Non-pigmented ciliary epithelial cell (primary cell): ENCODE measurements at places on chromosomes 6 and 20.
A peak's percentile ranks its signal among the peaks of the same experiment; 100 is the strongest.

DNA sequence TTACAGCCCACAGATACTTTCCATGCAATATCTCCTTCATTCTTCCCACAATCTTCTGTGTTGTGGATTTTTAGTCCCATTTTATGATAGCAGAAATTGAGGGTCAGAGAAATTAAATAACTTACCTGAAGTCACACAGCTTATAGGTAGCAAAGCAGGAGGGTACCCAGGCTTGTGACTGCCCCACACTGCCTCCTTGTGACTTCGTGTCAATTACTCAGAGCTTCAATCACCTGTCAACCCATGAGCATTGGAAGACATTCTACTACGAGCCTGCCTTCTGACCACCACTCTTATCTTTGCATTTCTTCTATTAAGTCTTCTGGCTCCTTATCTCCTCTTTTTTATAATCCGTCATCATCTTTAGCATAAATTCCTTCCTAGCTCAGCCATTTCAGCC is 71.6 kb upstream of the NRSN1 start:
- DNase-seq = no peak

DNA sequence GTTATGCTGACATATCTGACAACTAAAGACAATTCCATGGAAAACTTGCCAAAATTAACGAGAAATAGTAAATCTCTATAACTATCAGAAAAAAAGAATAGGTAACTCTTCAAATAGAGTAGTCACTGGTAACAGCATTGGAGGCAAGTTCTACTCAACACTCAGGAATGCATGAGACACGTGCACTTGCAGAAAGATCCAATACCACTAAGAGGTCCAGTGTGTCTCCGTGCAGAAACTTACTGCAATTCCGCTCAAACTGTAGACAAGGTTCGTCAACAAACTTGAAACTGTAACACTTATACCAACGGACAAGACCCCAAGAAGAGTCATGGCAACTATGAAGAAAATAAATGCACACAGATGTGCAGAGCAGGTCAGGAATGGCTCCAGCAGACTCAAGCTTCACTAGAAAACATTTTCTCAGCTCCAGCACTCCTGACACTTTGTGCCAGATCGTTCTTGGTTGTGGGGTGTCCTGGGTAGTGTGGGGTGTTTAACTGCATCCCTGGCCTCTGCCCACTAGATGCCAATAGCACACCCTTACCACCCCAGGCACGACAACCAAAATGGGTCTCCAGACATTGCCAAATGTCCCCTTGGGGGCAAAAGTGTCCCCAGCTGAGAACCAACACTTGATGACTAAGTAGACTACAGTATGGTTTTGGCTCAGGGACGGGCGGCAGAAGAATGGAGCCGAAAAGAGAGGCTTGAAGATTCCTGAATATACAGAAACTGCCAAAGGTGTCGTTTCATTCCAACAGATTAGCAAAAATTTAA is 134.8 kb downstream of the DTNBP1 start:
- DNase-seq = no peak

DNA sequence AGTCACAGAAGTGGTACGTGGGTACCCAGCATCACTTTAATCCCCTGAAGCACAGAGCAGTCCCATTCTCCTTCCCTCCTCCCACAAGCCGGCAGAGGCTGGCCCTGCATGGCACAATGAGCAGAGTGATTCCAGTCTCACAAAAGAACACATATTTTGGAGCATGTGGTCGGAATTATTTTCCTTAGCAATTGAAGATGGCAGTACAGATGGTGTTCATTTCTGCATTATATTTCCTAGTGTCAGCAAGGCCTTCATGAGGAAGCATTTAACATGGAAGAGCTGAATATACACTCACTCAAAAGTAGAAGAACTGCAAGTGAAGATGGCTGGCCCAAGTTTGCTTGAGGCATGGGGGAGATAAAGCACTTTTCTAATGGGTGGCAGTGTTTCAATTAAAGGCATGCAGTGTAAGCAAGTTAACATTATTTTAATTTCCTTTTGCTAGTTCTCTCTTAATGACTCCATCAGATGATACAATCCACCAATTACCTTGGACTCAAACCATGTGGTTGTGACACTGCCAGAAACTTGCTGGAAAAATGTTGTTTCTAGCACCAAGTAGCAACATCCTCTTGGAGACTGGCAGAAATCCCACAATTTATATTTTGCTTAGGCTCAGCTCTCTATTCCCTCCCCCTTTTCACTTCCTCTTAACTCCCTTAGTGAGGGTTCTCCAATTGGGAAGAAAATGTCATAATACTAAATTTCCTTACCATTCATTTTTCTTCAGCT is 74.4 kb downstream of the ARHGAP18 start:
- no peak for DNase-seq

DNA sequence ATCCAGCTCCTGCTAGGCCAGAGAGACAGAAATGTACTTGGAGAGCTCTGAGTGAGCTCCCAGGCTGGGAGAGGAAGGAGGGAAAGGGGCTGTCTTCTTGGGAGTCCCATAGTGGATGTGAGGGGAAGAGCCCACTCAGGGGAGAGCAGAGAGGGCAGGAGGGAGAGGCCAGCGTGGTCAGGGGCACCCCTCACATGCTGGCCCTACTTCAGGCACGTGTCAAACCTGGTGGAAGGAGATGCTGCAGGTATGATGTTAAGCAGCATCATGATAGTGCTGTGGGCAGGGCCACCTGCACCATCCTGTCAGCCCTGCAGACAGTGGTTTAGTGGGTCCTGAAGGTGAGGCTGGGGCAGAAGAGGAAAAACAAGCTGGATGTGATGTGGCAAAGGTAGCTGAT is 265.4 kb upstream of the RNF24 start:
- no peak for DNase-seq

GRCh38 chr6:36721369-36722140 is 23.9 kb downstream of the RAB44 start:
- no peak for DNase-seq

DNA sequence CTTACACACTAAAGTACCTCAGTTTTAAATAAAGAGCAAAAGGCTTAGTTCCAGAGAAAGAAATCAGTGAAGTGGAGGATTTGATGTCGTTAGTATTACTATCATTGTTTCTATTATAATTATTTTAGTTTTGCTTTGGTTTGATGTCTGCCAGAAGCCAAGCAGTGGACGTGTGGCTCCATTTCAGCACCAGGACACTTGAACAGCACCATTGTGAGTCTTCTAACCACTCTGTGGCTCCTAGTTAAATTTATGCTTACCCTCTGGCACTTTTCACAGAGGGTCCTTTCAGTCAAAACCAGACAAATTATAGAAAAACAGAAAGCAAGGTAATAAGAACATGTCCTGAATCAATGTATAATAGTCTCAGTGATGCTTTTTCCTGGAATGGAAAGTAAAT is 3.4 kb downstream of the COL9A1 start:
- no peak for DNase-seq

GRCh38 chr20:37336369-37337207 is 9.4 kb upstream of the SRC start:
- no peak for DNase-seq

- no peak for DNase-seq
Observed at GRCh38 chr6:156359912-156360311, 417.3 kb upstream of the ARID1B start.

DNA sequence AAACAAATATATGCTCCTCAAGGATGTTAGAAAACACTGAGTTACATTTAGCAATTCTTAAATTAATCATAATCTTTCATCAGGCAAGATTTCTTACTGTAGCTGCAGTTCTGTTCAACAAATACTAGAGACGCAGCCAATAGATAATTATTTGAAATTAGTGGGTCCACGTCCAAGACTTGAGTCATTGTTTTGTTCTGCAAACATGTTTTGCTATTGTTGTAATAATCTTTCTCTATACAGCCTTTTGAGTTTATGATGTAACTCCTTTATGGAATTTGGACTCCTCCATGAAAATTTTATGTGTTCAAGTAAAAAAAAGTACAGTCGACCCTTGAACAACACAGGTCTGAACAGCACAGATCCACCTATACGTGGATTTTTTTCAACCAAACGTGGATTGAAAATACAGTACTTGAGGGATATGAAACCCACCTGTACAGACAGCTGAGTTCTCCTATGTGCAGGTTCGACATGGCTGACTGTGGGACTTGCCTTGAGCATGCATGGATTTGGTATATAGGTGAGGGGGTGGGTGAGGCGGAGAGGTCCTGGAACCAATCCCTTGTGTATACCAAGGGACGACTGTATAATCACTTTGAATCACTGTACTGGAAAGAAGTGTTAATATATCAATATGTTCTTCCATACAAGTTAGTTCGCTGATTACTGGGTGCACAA is 41.3 kb upstream of the SLC22A16 start:
- DNase-seq = no peak

DNA sequence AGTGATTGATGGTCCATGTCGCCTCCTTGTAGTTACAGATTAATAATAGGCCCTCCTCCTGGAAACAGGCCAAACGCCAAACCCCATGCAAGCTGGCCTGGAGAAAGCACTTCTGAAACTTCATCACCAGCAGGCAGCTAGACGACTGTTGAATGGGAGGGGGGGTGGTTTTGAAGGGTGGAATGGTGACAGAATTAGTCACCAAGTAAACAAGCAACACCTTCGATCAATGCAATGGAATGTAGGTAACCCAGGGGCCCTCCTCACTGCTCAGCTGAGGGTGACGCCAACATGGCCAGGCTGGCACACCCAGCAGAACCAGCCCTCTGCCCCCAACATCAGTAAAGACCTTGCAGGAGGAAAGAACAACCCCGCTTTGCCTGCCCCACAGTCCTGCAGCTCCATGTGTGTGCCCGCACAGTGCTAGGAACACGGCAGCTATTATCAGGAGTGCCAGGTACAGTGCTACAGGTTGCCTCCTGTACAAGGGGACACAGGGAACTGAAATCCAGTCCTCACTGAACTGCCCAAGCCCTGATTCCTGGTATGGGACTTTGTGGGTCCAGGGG is 2.7 kb downstream of the BCAS1 start:
- DNase-seq = no peak

DNA sequence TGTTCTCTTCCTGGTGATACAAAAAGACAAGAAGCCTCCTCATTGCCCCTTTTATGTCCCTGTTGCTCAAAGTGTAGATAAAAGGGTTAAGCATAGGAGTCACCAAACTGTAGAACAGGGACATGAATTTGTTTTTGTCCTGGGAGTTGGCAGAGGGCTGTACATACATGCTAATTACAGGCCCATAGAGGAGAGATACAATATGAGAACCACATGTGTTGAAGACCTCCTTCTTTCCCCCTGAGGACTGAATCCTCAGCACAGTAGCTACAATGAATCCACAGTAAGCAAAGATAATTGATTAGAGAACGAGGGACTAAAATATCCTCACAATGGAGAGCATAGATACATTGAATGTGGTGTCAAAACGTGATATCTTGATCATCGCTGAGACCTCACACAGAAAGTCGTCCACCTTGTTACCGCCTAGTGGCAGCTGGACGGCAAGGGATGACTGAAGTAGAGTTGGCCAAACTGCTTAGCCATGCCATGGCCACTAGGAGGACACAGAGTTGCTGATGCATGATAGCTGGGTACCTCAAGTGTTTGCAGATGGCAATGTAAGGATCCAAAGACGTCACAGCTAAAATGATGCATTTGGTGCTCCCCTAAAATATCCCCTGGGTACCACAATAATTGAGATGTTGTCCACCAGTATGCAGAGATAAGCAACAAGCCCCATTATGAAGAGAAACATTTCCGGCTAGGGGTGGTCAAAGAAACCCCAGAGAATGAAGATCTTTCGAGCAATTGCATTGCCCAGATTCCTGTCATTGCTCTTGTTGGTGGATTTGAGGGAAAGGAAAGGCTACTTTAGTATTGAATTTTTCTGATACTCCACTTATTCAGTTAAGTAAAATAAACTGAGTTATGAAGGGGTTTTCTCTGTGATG is 15.0 kb downstream of the OR2B3 start:
- DNase-seq = no peak

GRCh38 chr6:144131248-144131709 is 19.0 kb upstream of the STX11 start:
- DNase-seq = peak; percentile 34

DNA sequence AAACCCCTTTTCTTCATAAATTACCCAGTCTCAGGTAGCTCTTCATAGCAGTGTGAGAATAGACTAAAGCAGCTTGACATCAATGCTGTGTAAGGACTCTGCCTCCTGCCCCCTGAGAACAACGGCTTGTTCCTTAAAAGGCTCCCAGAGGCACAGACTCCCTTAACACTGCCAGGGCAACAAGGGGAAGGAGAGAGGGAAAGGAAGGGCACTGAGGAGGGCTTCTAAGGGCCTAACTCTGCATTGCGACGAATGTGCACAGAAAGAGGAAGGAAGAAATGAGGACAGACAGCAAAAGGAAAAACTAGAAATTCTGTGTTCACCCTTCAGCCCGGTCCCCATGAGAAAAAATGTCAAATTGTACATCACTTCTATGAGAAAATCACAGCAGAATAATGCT is 74.0 kb downstream of the AGPAT4 start:
- no peak for DNase-seq

- DNase-seq = no peak
Observed at GRCh38 chr20:17895641-17896171, 72.9 kb downstream of the SNX5 start.

DNA sequence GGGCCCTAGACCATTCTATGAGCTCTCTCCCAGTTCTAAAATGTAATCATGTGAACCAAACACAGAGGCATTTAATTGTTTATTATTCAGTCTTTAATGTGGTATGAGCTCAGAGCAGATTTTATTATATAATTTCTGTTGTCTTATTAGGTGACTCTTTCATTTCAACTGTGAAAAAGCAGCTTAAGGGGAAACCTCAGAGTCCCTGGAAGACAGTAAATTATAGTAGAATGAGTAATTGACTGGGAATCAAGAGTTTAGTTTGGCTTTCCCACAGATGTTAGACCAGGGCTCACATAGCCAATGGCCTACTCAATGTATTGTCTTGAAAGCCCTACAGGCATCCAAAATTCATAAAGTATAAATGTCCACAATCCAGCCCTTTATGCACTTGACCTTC is 390.4 kb upstream of the SLC35B3 start:
- DNase-seq = no peak

- no peak for DNase-seq
Observed at GRCh38 chr20:23503649-23504048, 12.7 kb downstream of the CST8 start.

- no peak for DNase-seq
Observed at GRCh38 chr6:147660334-147661311, 152.1 kb downstream of the SAMD5 start.

GRCh38 chr6:6379573-6379972 is 59.1 kb upstream of the F13A1 start:
- DNase-seq = no peak

- DNase-seq = no peak
Observed at GRCh38 chr6:144266091-144266649, 19.0 kb upstream of the UTRN start.

- no peak for DNase-seq
Observed at GRCh38 chr6:6859722-6860121, 248.0 kb upstream of the RREB1 start.
